ENCODE measurements at places on chromosomes 12 and 14.
A peak's percentile ranks its signal among the peaks of the same experiment; 100 is the strongest.

- DNase-seq, result no peak
Observed at GRCh38 chr12:125528281-125528680, 463.0 kb downstream of the AACS start.

- no peak for DNase-seq
Observed at GRCh38 chr12:132244724-132245295, 84.6 kb downstream of the GALNT9 start.

DNA sequence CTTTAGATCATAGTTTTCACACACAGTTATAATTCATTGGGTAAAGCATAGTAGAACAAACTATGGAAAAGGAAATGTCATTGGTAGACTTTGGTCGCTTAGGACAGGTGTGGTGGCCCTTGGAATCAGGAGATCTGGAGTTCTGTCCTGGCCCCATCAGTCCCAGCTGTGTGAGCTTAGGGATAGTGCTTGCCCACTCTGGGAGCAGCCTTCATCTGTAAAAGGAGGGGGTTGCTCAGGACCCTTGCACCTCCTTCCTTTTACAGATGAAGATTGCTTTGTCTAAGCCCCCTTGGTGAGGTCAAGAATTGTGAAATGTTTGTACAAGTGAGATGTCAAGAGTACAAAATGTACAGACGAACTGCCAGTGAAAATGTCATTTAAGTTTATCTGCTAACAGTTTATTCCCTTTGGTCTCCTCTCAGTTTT lies 93.2 kb downstream of the BORCS5 start:
- DNase-seq, result no peak

- DNase-seq, result no peak
Observed at GRCh38 chr12:46523863-46524770, 151.5 kb upstream of the SLC38A2 start.

- no peak for DNase-seq
Observed at GRCh38 chr14:47675466-47676314, at the start of gene MDGA2. Gene MDGA2, minus strand, starts transcription at chr14:47675605.

DNA sequence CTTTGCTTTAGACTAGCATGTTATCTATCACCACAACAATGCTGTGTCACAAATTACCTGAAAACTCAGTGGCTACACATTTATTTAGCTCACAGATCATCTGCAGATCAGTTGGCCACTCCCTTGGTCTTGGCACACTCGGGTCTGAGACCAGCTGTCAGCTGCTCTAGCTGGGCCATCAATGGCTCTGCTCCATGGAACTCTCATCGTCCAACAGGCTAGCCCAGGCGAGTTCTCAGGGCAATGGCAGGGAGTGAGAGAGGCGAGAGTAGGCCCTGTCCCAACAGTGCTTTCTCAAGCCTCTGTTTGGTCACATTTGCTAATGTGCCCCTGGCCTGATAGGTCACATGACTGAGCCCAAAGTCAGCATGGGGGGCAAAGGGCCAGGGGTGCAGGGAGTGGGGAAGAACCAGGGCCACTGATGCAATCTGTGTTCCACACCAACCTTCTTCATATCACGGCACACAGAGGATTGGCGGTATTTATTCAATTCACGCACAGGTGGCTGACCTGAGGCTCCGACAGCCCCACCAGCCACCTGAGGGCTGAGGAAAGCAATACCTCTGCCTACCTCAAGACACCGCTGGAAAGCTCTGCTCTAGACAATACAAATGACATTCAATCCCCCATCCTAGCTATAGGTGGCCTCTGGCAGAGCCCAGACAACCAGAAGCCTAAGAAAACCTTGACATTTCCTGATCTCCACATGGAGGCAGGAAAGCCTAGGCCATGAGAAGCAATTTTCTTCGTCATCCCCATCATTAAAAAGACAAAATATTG lies 82.5 kb downstream of the NT5DC3 start:
- DNase-seq, result no peak

DNA sequence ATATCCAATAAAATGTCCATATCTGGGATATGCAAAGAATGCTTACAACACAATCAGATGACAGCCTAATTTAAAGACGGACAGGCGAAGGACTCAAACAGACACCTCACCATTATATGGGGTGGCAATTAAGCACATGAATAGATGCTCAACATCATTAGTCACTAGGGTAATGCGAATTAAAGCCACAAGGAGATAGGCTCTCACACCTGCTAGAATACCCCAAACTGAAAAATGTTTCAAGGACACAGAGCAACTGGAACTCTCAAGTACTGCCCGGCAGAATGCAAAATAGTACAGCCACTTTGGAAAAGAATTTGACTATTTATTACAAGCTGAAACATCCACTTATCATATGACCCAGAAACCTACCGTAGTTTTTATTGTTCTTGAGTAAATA lies 42.9 kb downstream of the FERMT2 start:
- DNase-seq, result no peak

DNA sequence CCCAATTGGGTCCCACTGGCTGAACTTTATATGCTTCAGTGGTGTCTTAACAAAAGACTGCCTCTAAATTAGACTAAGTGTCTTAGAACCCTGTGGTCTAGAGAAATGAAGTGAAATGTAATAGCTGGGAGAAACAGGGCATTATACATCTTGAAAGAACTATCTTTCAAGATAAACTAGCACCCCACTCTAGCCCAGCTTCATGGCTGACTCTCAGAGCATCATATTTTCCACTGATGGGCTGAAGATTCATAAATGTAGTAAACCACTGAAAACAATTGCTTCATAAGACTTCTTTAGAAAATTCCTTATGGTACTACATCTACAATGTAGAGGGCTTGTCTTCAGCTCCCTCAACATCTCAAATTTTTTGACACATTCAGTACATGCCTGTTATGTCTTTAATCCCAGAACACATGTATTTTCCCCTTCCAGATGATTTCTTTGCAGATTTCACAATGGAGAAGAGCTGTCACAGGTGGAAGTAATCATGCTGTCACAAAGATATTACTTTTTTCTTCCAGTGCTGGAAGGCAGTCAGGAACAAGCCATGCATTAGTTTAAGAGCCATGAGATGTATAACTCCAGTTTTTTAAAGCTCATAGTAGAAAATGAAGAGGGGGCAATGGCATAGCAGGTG lies 48.5 kb downstream of the IFNG-AS1 start:
- no peak for DNase-seq

DNA sequence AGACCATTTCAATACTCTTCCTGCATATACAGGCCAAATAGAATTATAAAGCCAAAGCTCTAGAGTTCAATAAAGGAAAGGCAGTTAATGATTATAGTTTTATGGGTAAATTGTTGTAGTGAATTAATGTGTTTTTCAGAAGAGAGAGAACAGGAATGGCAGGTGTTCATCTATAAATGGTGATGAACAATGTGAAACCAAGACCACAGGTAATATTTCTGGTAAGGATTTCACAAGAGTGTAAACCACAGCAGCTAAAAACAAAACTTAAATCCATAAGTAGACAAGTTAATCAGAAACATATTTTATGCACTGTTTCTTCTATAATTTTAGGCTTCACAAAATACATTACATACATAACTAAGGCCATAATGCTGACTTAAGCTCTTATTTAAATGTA lies 204.4 kb downstream of the SYT1 start:
- DNase-seq, result no peak

DNA sequence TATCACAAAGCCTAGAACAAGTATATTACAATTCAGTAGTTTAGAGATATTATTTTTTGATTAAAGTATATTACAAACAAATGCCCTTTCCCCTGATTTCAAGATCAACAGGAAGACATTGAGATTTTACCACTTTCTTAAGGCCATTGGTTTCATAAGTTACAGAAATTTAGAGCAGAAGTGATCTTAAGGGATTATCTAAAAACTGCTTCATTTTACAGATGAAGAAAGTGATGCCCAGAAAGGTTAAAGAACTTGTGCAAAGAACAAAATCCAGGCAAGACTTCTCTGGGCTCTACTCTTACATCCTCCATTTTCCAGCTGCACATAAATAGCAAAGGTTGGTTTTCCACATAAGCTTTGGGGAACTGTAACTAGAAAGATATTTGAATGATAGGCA lies 87.5 kb downstream of the DUSP6 start:
- DNase-seq, result no peak

- DNase-seq, result no peak
Observed at GRCh38 chr14:63438065-63438757, 105.0 kb downstream of the PPP2R5E start.

DNA sequence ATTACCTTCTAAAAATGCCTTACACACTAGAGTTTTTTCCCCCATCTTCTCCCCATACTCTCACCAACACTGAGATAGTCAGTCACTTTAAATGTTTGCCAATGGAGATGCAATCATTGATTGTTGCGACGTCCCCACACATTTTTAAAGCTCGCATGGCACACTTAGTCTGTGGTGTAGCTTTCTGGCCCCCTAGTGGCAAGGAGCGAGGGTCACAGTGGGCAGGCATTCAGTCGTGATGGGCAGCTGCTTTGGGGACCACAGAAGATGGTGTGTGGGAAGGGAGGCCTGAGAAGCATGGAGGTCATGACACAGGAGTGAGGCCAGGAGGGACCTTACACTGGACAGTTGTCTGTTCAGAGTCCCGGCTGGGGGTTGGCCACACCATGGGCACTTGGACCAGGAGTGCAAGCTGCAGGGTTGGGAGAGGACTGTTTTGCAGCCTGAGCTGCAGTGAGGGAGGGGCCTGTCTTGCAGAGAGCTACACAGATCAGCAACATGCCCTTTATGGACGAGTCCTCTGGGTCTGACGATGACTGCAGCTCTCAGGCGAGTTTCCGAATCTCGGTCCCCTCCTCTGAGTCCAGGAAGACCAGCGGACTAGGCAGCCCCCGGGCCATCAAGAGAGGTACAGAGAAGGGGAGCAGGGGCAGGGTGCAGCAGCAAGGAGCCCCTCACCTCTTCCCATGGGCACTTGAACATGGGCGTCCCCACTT lies 28.6 kb downstream of the PIGH start:
- DNase-seq, result peak; percentile 12

DNA sequence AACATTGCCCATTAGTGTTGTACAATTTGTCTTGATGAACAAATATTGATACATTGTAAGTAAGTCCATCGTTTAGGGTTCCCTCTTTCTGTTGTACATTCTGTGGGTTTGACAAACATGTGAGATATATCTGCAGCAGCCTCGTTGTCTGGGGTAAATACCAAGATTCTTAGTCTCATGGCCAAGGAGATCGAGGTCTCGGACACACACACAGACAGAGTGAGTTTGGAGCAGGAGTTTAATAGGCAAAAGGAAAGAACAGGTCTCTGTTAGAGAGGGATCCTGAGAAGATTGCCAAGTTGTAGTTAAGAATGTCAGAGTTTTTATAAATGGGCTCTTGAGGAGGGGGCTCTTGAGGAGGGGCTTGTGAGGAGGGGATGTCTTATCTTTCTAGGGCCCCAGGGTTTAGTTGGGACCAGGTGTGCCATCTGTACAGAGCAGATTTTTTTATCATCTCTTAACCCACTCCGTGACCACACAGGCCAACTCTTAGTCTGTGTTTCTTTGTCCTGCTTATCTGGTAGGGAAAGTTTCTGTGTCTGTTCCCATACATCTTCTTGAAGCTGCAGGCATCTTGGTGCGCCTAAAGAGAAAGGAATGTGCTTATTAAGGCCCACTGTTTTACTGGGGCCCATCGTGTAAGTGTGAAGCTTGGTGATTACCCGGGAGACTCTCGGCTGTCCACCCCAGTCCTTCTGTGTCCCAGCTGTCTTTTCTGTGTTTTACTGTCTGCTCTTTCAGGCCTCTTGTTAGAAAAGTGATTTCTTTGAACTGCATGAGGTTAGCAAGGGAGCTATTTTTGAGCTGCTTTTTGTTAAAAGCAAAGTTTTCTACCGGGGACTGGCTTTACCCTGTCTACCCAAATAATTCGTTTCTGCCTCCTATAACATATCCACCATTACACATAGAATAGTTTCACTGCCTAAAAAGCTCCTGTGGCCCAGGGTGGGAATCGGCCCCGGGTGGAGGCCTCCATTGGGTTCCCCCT lies 22.4 kb upstream of the CLEC2D start:
- no peak for DNase-seq

DNA sequence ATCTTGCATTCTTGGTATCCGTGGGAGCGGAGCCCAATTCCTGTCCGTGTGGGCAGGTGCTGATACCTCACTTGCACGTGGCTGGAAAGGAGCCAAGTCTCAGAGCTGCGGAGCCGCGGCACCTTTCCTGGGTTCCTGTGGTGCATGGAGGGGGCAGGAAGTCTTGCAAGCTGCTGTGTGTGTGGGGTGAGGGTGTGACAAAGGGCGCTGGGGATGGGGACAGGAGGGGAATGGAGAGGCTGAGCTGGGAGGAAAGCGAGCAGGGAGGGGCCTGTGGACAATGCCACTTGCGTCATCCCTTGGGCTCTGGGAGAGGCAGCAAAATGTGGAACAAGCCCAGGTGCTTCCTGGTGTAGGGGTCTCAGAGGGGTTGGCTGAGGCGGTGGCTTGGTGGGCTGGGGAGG lies 86.7 kb downstream of the CALM1 start:
- peak; percentile 60 for DNase-seq

DNA sequence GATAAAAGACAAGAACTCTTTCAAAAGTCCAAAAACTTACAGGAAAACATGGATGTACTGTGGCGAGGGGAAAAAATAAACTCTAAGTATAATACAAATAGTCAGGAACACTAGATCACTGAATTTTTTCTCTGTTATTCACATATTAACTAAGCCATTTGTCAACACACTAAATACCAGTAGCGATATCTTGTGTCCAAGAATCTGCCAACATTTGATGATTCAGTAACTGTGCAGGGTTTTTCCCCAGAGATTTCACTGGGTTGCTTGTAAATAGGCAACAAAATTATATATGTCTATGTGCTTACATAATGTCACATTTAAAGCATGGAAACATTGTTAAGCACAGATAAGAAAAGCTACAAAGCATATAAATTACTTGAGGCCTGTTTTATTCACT lies 205.9 kb downstream of the KIF21A start:
- no peak for DNase-seq

GRCh38 chr12:26455936-26456574 lies 260.7 kb downstream of the SSPN start:
- DNase-seq, result no peak

GRCh38 chr14:69767369-69767999 lies 542 bp downstream of the SRSF5 start:
- DNase-seq, result peak; percentile 87

GRCh38 chr14:77273796-77274195 lies 2.8 kb upstream of the NGB start:
- no peak for DNase-seq

DNA sequence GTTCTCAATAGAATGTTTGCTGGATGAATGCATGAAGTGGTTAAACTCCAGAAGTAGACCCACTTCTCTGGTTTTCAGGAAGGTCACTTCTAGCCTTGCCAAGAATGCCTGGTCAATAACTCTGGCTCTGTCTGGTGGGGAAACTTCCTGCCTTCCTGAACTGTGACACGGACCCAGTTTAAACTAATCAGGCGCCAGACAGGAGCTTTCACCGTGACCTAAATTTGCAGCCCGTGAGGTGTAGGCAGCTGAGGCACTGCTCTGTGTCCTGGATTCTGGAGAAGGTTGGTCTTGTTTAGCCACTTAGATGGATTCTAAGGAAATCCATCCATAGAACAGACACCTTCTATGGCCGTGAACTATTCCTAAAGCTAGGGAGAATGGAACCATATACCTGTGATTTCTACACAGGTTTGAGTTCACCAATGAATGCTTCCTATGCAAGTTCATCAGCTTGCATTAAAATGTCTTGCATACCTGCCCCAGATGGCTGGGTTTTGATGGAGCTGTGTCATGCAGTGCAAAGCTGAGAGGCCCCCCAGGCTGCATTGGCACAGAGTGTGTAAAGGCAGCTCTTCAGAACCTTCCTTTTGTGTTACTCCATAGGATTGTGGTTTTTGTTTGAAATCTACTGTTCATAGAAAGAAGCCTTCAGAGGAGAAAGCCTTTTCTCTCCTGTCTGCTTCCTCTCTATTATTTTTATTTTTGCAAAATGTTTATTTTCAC lies 4.4 kb downstream of the CHST11 start:
- no peak for DNase-seq
